Mucosa of descending colon (tissue), 3 donors: ENCODE measurements at places on chromosomes 2 and 18. TPM values are rescaled to one million over a fixed set of nuclear protein-coding genes. Genes with fewer than 3 reads are reported as not detected.

TAF1B gene
- total RNA-seq, result 9.4 TPM

NPHP1 gene
- total RNA-seq, result 1.1 TPM

SLC9A4 gene
- total RNA-seq, result 0.17 TPM

ASXL3 gene
- total RNA-seq, result 2.4 TPM

CRYGC gene
- total RNA-seq, result not detected

NGEF gene
- 38.0 TPM for total RNA-seq

LRRTM4 gene
- total RNA-seq, result not detected

FBXO41 gene
- total RNA-seq, result 4.8 TPM

IHH gene
- 31.0 TPM for total RNA-seq

ASB18 gene
- total RNA-seq, result not detected

SMIM21 gene
- total RNA-seq, result not detected

CFAP65 gene
- 0.27 TPM for total RNA-seq

DYNAP gene
- total RNA-seq, result not detected

STAT4 gene
- 3.6 TPM for total RNA-seq

TMEM178A gene
- total RNA-seq, result 1.2 TPM

GALM gene
- 27.0 TPM for total RNA-seq

GRCh38 chr2:20451761-20452499, 5.1 kb downstream of the RHOB start:
- no peak for DNase-seq

DNA sequence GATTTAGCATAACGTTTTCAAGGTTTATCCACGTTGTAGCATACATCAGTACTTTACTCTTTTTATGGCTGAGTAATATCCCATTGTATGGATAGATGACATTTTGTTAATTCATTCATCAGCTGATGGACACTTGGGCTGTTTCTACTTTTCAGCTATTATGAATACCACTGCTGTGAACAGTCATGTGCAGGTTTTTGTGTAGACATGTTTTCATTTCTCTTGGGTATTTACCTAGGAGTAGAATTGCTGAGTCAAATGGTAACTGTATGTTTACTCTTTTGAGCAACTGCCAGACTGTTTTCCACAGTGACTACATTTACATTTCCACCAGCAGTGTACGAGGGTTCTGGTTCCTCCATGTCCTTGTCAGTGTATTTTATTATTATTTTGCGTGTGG, 33.9 kb downstream of the COX7A2L start:
- no peak for DNase-seq

DNA sequence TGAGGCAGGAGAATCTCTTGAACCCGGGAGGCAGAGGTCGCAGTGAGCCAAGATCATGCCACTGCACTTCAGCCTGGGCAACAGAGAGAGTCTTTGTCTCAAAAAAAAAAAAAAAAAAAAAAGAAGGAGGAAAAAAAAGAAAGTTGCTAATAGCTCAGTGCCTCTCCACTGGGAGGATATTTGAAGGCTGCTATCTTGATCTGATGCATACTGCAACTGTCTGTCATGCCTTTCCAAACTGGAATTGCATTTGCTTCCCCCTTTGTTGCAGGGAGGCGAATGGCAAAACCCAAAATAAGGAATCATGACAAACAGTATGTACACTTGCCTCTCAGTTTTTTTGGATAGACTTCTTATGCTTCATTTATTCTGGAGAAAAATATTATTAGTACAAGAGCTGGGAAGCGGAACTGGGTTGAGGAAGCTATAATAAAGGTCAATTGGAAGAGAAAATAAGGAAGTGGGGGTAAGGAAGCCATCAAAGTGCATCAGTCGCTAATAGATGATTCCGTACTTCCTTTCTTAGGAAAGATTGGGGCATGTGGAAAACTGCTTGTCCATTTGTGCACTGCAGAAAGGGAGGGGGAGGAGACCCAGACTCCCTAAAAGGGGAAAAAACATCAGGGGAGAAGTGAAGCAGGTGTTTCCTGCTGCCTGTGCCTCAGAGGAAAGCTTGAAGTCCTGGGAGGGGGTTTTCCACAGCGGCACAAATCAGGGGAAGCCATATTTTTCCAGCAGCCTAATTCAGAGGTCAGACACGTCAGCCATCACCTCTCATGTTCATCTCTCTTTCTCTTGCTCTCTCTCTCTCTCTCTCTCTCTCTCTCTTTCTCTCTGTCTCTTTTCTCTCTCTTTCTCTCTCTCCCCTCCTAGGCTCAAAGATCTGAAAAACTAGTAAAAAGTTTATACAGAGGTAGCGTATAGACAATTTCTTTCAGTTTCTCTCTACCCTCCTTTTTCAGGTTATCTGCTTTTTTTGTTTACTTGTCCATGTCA, 301.4 kb upstream of the TNP1 start:
- DNase-seq, result no peak

DNA sequence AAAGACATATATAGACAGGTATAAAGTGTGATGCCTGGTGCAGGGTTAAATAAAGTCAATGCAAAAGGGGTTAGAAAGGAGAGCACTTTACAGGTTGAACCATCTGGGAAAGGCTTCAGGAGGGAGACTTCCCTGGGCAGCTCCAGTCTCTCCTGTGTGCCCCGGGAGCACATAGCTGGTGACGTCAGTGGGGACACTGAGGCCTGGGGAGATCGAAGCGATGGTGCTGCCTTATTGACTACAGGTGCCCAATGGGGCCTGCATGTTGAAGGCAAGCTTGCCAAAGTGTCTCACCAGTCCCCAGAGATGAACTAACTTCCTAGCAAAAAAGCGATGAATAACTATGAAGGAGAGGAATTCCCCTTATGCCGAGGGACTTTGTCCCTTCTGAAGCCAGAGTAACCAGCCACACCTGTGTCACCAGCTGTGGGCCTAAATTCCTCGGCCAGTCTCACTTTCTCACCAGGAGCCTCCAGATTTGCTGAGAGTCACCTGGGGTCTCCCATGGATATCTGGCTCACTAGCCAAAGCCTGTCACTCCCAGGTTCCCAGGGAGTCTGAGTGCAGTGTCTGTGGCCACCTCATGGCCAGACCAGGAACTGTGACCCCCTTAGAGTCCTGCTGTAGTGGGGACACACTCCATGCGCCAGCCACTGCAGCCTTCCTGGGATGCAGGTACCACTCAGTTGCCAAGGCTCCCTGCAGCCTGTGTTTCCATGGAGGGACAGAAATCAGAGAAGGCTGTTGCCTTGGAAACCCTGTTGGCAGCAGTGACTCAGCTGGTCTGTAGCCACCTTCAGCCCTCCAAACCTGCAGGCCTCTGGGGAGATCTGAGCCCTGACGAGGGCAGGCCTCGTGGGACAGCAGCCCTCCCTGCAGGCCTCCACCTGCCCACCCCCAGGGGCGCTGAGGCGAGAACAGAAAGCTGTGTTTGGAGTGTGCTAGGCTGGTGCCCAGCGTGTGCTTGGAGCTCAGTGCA, 128.7 kb downstream of the CTIF start:
- DNase-seq, result no peak

DNA sequence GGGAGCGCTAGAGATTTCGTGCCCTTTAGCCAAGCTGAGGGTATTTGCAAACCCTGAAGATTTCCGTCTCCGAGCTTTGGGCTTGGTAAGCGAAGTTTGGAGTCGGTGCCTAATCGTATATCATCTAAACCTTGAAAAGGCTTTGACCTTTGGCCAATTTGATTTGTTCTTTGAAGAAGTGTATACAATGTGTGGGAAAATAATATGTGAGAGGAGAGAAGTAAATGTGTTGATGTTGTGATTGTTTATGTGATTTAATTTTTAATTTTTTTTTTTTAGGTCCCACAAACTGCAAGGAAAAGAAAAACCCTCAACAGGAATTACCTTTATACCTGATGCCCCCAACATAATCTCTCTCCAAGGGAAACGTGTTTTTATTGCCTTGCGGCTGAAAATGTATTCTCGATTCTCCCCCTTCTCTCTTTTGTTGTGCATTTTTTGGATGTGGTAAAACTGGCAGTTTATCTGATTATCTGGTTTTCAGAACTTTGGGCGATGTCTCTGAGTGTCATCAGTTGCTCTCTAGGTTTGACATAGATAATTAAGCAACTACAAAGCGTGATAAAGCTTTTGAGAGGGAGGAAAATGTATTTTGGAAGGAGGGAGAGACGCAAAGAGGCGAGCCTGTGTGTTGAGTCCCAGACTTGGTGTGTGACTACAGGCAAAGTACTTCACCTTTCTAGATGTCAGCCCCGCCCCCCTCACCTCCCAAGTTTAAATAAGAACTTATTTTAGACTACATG, 912 bp upstream of the FBXO11 start:
- DNase-seq, result no peak

DNA sequence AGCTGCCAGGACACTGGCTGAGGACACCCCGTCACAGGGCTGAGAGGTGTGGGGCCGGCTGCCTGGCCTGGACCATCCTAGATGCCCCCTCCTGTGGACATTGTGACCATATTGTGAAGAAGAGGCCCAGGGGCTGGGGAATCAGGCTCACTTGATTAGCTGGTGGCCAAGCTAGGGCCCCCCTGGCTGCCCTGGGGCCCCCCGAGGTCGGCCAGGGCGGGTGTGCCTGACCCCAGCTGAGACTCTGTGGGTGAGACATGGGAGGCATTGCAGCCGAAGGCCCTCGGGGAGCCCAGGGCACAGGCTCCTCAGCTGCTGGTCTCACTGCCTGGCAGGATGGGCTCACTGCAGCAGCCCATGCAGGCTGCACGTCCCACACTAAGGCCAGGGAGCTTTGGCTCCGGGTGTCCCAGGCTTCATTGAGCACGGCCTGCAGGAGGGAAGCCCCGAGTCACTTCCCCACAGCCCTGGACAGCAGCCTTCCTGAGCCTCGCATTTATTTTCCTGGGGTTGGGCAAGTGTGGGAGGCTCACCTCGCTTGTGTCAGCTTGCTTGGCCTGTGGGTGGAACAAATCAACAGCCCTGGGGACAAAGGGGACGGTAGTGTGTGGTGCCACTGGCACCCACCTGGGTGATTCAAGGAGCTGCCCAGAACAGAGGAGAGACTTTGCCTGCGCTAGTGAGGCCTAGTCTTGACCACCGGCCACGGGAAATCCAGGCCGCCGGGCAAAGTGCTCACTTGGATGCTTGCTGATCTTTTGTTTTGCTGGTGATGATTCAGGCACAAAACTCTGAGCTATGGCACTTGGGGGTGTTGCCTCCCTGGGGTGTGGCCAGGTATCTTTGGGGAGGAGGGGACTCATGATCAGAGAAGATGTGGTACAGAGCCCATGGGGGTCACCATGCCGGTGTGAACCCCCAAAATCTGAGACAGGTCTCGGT, 1.3 kb downstream of the GAL3ST2 start:
- DNase-seq, result peak; percentile 58

DNA sequence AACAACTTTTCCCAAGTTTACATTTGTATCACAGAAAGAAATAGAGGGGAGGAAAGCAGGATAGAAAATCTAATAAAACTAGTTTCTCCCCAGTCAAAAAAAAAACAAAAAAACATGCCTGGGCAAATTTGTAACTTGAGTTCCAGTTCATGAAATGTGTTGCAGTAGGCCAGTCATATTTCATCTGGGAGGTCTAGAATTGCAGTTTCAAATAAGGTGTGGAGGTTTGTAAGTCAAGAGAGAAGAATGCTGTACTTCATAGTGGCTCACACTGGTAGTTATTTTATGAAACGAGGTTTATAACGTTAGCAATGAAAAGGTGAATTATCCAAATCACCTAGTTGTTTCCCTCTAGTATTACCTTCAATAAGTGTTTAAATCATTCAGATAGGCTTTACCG, 1313.9 kb upstream of the SLC39A10 start:
- DNase-seq, result no peak

DNA sequence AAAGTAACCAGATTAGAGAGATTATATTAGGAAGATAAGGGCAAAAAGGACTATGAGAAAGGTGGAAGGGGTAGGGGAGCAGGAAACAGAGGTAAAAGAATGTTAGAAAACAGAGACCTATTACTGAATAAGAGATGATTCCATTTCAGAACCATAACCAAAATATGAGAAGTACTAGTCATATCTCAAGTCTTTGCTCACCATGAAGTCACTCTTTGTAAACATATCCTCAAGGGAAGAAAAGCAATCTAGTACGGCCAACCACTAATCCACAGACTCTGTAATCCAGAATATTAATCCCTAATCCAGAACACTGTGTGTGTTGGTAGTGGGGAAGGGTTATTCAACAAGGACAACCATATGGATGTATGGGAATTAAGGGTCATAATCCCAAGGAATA, 92.0 kb downstream of the CDCA7 start:
- DNase-seq, result no peak

- no peak for DNase-seq
Observed at GRCh38 chr2:97848306-97848705, 134.9 kb downstream of the ZAP70 start.

DNA sequence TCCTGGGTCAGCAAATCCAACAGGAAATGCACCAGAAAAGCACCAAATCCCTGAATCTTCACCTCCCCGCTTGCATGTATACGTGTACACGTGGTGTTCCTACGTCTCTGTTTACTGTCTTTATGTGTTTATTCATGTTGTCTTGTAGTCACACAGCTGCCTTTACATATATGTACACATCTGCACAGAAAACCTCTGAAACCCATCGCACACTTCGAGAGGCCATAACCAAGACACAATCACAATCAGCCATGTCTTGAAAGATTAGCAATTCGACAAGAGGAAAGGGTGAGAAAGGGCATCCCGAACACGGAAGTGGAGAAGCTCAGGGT, 98.1 kb downstream of the PLB1 start:
- DNase-seq, result no peak

DNA sequence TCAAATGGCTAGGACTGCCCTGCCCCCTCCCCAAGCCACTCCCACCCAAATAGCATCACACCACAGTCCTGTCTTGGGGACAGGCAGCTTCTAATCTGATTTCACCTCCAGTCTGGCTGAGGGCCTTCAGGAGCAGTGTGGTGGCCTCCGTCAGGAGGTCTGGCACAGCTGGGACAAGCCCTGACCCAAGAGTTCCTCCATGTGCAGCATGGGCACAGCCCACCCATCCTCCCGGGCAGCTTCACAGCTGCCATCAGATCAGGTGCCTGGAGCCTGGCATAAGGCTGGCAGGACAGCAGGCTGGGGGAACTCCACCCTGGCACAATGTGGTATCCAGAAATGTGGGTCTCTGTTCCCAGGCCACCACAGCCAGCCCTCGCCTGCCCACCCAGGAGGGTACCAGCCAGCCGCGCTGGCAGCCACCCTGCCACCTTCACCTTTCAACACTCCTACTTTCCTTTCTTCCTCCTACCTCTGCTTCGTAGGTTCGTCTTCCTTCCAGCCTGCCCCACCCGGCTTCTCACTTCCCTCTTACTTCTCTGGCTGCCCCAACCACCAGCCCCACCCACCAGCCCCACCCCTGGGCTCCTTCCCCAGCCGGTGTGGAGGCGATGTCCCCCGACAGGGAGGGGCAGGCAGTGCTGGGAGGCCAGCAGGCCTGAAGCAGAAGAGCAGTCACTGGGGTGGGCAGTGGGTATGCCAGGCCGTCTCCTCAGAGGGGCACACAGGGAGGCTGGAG, at the start of gene CAPG:
TSS of gene CAPG (minus strand) at position 522 of the 739 bp plus-strand sequence. CDS start 8,221 bp downstream, outside the sequence.
- peak; percentile 96 for DNase-seq

GRCh38 chr2:224268441-224268840, 133.5 kb downstream of the FAM124B start:
- no peak for DNase-seq

- no peak for DNase-seq
Observed at GRCh38 chr2:191045141-191045540, 31.2 kb upstream of the STAT1 start.
